Breast epithelium (tissue), 4 donors: ENCODE measurements at places on chromosomes 1 and 21. TPM values are rescaled to one million over a fixed set of nuclear protein-coding genes. Genes with fewer than 3 reads are reported as not detected.

- DNase-seq = no peak
Observed at GRCh38 chr1:96472471-96472870, 249.1 kb upstream of the PTBP2 start.

GRCh38 chr21:37908691-37909090 lies 7.6 kb downstream of the KCNJ6 start:
- no peak for DNase-seq

- DNase-seq = no peak
Observed at GRCh38 chr1:16070640-16071355, 2.7 kb downstream of the FAM131C start.

GRCh38 chr1:33446590-33446989 lies 15.7 kb upstream of the PHC2 start:
- no peak for DNase-seq

- DNase-seq = no peak
Observed at GRCh38 chr1:225453797-225454648, 26.2 kb upstream of the LBR start.

DNA sequence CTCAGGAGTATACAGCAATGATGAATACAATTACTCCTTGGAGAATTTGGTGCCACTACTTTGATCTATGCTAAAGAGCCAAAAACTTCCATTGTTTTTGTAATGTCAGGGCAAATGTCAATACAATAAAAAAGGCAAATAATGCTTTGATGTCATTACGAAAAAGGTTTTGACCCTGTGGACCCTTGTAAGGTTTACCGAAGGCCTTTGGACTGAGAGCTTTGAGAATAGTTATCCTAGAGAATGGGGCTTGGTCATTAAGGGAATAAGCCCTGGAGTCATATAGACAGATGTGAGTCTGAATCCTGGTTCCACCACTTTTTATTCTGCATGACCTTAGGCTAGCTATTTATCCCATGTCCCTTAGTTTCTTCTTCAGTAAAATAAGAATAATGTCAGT lies 27.5 kb downstream of the CEP170 start:
- no peak for DNase-seq

Gene PLA2G2C
- total RNA-seq = 0.33 TPM

Gene KDF1
- total RNA-seq = 10.8 TPM
